ENCODE measurements at places on chromosomes 5 and 9.

DNA sequence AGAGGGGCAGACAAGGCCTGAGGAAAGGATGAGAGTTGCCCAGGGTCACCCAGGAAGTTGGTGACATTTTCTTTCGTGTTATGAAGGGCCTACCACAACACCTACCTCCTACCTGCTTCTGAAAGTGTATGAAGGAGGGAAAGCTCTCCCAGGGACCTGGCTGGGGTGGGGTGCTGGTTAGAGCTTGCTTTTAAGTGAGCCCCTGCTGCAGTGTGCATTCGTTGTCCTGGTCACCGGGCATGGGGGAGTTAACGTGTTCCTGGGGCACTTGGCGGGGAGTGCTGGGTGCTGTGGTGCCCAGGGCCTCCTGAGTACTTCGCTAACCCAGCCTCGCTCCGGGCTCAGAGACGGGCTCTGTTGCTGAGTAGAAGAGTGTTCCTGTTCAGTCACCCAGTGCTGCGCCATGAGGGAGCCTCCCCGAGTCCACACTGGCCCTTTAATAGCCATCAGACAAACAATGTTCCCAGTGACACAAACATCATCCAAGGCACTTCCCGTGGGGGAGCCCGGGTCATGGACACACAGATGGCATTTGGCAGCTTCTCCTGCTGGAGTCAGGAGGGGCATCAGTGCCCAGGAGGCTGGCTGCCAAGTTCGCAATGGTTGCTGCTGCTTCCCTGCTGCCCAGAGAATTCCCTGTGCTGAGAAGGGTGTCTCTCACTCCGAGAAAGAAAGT, 85.7 kb downstream of the AMBP start:
- no peak for DNase-seq

DNA sequence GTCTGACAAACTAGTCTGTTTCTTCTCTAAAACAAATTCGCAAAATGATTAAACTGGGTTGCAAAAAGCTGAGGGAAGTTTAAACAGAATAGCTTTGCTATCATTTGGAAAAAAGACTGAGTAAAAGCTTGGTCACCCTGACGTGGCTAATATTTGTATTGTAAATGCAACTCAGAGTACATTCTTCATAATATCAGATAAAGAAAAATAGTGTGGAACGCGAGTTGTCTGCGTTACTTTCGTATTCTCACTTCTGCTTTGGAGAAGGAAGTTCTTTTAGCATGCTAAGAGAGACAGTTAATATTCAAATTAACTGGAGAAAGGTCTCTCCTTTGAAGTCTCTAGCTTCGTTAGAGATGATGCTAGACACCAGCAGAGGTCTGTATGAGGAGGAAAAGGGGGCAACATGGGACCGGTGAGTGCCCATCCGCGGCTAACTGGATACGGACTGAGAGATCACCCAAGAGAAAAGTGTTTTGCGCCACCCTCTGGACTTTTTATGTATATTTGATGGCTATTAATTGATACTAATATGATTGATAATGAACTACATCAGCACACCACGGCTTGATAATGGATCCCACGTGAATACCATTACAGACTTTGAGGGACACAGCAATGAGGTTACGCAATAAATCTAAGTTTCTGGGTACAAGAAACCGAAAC, 2.9 kb upstream of the CNTRL start:
- DNase-seq: peak; percentile 76

GRCh38 chr9:23538067-23538402, 288.0 kb downstream of the ELAVL2 start:
- DNase-seq: no peak

- DNase-seq: no peak
Measured at GRCh38 chr5:132271251-132272246, 14.1 kb downstream of the PDLIM4 start.

GRCh38 chr5:146109379-146109778, 4.0 kb upstream of the PLAC8L1 start:
- DNase-seq: peak; percentile 19

DNA sequence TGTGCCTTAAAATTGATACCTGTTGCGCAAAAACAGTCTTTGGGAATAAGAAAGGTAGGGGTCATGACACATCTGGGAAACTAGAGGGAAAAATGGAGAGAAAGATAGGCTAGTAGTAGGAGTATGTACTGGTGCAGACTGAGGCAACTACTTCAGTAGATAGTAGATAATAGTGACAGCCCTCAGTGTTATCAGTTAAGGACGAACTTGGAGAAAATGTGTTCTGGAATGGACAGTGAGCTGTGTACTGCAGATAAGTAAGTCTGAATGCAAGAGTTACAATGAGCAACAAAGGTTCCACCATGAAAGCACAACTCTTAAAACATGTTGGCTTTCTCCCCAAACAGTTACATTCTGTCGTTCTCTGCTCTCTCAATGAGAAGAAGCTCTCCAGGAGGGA, 6.5 kb upstream of the INSL6 start:
- peak; percentile 81 for DNase-seq

DNA sequence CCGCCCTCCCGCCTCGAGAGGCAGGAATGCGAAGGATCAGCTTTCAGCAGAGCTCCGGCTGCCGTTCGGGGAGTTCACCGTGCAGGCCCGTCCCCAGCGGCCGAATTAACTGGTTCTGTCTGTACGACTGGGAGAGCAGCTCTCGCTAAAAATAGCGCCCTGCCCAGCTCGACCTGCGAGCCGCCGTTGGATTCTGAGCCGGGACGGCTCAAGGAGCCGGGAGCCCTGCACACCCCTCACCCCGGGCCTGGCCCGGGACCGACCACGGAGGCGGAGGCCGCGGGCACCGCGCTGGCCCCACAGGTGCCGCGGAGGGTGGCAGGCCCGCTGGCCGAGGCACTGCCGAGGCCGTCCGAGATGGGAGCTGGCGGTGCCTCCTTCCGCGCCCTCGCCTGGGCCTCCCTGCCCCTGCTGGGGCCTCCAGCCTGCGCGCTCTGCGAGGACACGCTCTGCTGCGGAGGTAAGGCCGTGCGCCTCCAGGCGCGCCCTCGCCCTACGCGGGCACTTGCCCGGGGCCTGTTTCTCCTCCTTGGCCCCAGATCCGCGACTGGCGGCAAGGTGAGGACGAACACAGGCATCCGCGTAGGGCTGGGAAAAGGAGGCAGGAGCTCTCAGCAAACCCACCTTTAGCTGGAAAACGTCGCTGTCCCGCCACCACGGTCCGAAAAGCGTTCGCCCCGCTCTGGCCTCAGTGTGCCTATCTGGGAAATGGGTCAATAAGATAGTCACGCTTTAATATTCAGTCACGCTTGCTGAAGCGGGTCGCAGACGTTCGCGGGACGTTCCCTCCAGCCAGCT, 53.1 kb upstream of the DAB2IP start:
- no peak for DNase-seq

GRCh38 chr9:133121198-133121914, at the start of gene RALGDS:
TSS of gene RALGDS (minus strand) at chr9:133121240. CDS start at chr9:133121154, 86 bp downstream.
- DNase-seq: peak; percentile 81

DNA sequence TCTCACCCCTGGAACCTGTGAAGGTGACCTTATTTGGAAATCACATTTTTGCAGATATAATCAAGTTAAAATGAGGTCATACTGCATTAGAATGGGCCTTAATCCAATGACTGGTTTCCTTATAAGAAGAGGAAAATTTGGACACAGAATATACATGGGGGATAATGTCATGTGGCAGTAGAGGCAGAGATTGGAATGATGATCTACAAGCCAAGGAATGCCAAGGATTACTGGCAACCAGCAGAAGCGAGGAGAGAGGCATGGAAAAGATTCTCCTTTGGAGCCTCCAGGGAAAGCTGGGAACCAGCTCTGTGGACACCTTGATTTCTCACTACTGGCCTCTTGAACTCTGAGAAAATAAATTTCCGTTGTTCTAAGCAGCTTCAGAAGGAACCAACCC, 20.2 kb upstream of the CEP78 start:
- no peak for DNase-seq
